ENCODE measurements at places on chromosomes 2 and 18.

- no peak for DNase-seq
Observed at GRCh38 chr2:57906152-57906732, 140.4 kb upstream of the VRK2 start.

- no peak for DNase-seq
Observed at GRCh38 chr2:176566961-176567360, 297.7 kb downstream of the MTX2 start.

DNA sequence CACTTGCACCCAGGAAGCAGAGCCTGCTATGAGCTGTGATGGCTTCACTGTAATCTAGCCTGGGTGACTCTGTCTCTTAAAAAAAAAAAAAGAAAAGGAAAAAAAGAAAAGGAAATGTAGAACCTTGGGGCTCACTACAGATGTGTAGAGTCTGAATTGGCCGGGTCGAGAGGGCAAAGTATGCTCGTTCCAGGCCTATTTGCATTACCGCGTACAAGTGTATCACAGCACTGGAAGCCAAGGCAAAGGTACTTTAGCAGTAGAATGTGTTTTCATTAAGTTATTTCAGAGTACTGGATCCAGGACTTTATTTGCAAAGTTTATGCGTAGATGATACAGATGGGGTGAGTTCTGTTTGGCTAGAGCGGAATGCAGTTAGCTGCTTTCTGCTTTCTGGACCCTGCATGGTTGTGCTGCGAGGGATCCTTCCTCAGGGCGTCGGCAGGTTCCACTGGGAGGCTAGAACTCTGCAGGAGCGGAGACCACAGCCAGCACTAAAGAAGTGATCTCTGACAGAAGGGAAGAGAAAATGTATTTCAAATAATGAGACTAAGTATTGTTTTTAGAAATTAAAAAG is 51.8 kb downstream of the LDLRAD4 start:
- no peak for DNase-seq

- DNase-seq: peak; percentile 72
Observed at GRCh38 chr2:216371721-216372702, at the start of gene MARCHF4. TSS of gene MARCHF4 (minus strand) at chr2:216372483. CDS start at chr2:216370260, 2,223 bp downstream.

- DNase-seq: no peak
Observed at GRCh38 chr18:75475228-75475627, 47.7 kb upstream of the SMIM21 start.

- no peak for DNase-seq
Observed at GRCh38 chr2:192419786-192420185, 225.1 kb upstream of the TMEFF2 start.

DNA sequence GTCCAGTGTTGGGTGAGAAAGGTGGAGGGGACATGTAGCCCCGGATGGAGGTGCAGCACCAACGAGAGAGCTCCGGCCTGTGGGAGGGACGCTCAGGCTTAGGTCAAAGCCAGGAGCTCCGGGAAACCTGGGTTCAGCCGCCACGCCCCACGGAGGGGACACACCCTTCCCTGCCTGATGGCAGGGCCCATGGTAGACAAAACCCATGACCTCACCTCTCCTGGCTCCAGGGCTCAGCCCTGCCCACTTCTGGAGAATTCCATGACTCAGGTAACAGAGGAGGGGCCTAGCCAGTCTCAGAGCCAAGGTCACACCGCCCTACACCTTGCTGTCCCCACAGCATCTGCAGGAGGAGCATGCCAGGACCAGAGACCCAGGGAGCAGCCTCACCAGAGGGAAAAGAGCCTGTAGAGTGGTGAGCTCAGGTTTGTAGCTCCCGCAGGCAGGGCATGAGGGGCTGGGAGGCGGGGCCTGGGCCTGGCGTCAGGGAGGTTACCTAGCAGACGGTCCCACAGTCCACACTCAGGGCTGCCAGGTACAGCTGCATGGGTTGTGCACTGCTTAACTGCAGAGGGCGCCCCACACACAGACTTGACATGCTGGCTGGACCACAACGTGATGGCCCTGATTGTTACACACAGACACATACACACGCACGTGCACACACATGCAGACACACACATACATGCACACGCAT is 70.8 kb upstream of the SMAD7 start:
- DNase-seq: peak; percentile 52

DNA sequence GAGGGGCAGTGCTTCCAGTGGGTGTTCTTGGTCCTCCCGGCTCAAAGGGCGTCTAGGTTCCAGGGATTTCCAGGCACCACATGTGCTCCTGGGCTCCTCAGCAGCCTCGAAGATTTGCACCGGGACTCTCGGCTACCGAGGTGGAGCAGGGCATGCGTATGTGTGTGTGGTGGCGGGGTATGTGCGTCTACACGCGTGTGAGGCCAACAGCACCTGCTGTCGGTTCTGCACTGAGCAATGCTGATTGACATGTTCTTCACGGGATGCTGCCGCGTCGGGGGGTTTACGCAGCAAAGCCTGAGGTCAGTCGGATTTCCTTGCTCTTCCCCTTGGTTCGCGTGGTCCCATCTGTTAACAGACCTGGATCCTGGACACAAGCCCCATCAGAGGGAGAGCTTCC is 119.8 kb downstream of the NDUFA10 start:
- DNase-seq: no peak

DNA sequence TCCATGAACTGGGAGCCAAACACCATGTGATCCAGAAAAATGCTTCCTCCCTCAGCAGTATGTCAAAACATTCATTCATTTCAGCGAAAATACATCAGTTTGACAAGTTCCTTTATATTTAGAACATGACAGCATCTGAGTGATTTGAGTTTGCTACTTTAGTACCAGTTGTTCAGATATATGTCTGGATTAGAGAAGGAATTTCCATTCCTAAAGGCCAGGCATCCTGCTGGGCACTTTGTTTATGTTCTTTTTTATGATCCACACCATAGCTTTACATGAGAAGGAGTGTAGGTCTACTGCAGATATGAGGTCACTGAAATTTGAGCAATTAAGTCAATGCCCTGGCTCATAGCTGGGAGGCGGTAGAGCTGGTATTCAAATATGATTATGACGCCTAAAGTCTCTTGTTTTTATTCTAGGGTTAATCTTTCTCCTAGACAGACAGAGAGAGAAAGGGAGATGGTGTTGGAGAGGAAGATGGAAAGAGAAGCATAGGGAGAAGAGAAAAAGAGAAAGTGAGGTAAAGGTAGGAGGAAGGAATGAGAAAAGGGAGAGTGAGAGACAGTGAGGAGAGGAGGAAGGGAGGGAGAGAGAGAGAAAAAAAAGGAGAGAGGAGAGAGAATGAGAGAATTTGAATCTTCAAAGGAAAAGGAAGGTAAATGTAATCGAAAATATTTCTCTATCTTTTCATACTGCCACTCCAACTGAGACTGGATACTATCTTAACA is 839.5 kb upstream of the FANCL start:
- no peak for DNase-seq

DNA sequence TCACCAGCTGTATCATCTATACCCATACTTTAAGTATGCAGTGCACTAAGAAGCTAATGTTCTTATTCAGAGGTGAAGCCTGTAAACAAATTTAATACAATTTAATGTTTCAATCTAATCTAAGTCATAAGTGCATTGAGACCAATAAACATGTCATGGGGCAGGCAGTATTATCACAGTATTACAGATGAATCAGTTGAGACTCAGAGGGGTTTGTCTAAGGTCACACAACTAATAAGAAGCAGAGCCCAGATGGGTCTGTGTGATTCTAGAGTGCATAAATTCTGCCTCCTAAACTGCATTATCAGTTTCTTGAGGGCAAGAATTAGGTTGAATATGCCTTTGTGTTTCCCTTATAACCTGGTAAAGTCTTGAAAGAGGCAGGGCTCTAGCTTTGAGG is 140.9 kb upstream of the RNF152 start:
- DNase-seq: no peak

DNA sequence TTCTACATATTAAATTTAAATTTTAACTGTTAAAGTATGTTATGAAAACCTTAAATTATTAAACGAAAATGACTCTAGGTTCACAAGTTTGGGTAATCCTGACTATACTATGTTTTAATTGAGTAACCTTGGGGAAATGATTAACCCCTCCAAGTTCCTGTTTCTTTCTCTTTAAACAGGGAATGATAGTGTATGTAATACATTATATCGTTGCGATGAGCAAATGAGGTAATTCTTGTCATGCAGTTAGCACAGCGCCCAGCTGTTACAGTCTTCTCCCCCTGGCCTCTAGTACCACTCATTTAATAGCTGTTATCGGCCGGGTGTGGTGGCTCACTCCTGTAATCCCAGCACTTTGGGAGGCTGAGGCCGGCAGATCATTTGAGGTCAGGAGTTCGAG is 80.4 kb downstream of the MTA3 start:
- no peak for DNase-seq

DNA sequence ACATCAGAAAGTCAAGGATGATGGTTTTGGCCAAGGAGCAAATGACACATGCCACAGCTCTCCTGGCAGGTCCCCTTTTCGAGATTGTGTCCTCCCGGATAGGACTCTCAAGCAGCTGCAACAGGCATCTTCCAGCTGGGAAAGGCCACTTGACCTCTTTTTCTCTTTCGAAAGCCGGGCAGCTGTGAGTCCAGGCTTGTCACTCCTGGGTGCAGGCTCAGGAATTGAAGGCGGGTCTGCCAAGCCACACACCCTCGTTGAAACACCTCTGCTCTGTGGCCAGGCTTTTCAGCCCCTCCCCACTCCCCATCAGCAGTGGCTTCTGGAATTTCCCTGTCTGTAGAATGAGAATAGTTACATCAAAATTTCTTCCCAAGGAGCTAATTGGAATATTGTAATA is 98.0 kb downstream of the CCDC138 start:
- DNase-seq: no peak

- DNase-seq: peak; percentile 64
Observed at GRCh38 chr18:11654736-11655605, 34.1 kb upstream of the GNAL start.

Data from activated CD4-positive, CD25-positive, alpha-beta regulatory T cell treated with anti-CD3 and anti-CD28 coated beads, Interleukin-2, amount 50 U/mL, for 72 hours (primary cell).